ENCODE measurements at places on chromosomes 16 and 17.

- no peak for DNase-seq
Observed at GRCh38 chr17:72249441-72249840, 128.6 kb downstream of the SOX9 start.

DNA sequence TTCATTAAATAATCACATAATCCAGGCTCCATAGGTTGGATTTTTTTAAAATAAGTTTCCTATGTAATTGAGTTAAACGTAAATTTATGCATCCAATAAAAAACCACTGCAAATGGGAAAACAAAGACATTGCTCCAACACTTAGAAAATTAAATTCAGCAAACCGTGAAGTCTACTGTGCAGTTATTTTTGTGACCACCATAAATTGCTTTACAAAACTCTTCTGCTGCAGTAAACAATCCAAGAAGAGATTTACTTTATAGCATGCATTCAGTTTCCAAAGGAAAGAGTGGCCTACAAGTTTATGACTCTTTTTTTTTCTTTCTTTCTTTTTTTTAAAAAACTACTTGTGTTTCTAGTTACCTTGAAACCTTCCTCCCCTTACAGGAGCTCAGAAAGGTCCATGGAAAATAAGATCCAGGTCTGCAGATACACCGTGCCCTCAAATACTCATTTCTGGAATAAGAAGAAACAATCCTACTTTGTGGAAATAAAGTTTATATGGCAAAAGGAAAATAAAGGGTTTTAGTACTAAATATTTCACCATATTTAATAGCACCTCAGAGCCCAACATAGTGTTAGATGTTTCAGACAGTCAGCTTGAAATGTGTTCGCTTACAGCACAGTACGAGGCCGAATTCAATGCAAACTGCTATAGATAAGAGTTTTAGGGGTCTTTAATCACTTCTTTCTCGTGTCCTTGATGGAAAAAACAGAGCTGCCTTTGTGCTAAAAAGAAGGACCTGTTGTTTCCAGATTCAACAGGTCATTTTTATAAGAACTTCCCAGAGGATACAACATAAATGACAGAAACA is 3.2 kb downstream of the HS3ST3A1 start:
- no peak for DNase-seq

GRCh38 chr17:80348551-80349150 is 66.3 kb upstream of the ENDOV start:
- DNase-seq, result no peak

DNA sequence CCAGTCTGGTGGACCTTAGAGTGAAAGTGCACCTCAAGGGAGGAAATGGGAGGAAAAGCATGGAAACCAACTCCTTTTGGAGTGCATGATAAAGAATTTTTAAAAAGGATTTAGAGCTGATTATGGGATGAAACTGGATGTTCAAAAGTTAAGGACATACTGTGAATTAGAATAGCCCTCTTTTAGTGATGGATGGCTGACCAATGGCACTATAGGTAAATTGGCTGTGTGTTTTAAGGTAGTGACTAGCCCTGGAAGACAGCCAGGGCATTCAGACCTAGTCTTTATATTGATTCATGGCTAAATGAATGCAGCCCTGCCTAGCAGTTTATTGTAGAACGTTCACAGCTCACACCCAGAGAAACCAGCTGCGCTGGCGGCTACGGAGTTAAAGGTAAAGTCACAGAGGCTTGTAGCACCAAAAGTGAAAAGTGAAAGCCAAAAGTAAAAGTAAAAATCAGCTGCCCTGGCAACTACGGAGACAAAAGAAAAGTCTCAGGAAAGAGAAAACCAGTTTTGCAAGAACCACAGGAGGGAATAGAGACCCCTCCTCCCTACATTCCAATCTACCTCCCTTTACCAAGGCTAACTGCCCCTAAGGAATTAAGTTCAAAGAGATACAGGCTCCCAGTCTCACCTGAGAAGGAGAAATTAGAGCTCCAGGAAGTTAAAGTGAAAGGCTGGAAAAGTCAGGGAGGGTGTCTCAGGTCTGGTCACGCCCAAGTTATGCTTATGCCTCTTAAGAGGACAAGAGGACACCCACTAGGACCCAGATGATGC is 21.8 kb downstream of the ACSM1 start:
- no peak for DNase-seq

GRCh38 chr16:62977876-62978275 is 941.6 kb upstream of the CDH8 start:
- DNase-seq, result no peak

- DNase-seq, result no peak
Observed at GRCh38 chr17:8473451-8474192, 37.9 kb downstream of the NDEL1 start.

GRCh38 chr17:39196241-39196807 is 1.1 kb downstream of the CACNB1 start:
- DNase-seq, result no peak

- no peak for DNase-seq
Observed at GRCh38 chr17:73290399-73291259, 21.2 kb downstream of the CDC42EP4 start.

DNA sequence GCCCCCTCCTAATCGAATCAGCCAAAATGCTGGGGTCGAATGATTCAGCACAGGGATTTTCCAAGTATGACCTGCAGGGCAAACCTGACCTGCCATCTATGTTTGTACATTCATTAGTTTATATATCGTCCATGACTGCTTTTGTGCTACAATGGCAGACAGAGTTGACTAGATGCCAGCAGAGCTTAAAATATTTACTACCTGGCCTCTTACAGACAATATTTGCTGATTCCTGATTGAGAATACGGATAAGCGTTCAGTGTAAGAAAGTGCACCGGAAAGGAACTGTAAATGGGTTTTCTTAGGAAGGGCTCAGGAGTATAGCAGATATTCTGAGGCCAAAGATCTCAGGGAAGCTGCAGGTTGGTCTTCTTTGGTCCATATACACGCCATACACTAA is 11.7 kb upstream of the TOM1L1 start:
- no peak for DNase-seq

- DNase-seq, result no peak
Observed at GRCh38 chr17:68511254-68511670, 968 bp upstream of the PRKAR1A start.

GRCh38 chr17:31596382-31597323 is 205.2 kb downstream of the RAB11FIP4 start:
- DNase-seq, result no peak

GRCh38 chr16:48310908-48311641 is 63.7 kb upstream of the ABCC11 start:
- DNase-seq, result no peak

GRCh38 chr17:47717261-47717697 is 15.8 kb upstream of the TBX21 start:
- DNase-seq, result no peak

DNA sequence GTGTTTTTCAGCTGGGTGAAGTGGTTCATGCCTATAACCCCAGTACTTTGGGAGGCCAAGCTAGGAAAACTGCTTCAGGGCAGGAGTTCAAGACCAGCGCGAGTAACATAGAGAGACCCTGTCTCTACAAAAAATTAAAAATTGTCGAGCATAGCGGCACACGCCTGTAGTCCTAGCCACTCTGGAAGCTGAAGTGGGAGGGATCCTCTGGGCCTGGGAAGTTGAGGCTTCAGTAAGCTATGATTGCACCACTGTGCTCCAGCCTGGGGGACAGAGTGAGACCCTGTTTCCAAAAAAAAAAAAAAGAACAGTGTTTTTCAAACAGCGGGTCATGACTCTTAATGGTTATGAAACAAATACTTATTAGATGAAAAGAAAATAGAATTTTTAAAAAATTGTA is 2.3 kb upstream of the CYTH1 start:
- no peak for DNase-seq

DNA sequence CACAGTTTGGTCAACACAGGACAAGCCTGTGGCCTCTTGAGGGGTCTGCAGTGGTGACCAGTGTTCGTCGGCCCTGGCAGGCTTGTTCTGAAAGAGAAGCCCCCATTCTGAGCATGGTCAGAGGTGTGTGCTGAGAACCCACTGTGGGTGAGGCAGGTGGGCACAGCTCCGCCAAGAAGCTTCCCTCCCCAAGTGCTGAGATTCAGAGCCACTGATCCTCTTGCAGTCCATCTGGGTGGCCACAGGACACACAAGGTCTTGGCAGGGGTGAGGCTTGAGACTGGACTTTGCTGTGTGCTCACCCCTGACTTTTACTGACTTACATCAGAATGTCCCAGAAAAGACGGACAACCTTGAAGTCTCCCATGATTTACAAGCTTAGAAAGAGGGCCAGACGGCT is 18.7 kb downstream of the MPRIP start:
- no peak for DNase-seq

- no peak for DNase-seq
Observed at GRCh38 chr16:85422632-85423550, 190.2 kb upstream of the GSE1 start.

- no peak for DNase-seq
Observed at GRCh38 chr17:57928928-57929327, 26.3 kb downstream of the CUEDC1 start.

- no peak for DNase-seq
Observed at GRCh38 chr16:89902980-89903379, 15.7 kb upstream of the MC1R start.

DNA sequence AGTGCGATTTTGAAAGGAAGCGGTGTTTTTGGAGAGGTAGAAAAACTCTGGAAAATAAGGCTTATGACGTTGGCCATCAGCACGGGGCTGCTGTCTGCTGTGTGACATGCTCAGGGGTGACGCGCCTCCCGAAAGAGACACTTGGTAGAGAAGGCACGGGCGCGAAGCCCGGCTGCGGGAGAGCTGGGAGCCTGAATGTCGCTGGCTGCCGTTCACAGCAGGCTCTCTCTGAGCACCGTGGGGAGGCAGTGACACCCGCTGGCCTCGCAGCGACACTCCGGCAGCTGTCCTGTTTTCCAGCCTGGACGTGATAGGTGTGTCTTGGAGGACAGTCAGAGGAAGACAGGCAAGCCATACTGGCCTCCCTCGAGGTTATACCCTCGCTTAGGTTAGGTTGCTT is 759.1 kb upstream of the RBFOX1 start:
- DNase-seq, result peak; percentile 73

GRCh38 chr16:15829460-15829859 is 27.4 kb downstream of the MYH11 start:
- no peak for DNase-seq

GRCh38 chr17:29379084-29379991 is 10.8 kb upstream of the TAOK1 start:
- no peak for DNase-seq

- no peak for DNase-seq
Observed at GRCh38 chr17:7839190-7839875, 5.3 kb downstream of the KDM6B start.

DNA sequence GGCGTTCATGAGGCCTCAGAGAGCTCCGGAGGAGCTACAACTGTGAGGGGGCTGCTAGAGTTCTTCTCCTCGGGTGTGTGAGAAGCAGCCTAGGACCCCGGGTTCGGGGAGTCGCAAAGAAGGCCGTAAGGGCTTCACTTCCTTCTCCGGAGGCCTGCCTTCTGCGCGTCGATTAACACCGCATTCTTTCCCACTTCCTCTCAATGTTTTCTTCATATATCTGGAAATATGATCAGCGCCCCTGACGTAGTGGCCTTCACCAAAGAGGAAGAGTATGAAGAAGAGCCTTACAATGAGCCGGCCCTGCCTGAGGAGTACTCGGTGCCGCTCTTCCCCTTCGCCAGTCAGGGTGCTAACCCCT is 449 bp downstream of the SMCR8 start:
- no peak for DNase-seq

DNA sequence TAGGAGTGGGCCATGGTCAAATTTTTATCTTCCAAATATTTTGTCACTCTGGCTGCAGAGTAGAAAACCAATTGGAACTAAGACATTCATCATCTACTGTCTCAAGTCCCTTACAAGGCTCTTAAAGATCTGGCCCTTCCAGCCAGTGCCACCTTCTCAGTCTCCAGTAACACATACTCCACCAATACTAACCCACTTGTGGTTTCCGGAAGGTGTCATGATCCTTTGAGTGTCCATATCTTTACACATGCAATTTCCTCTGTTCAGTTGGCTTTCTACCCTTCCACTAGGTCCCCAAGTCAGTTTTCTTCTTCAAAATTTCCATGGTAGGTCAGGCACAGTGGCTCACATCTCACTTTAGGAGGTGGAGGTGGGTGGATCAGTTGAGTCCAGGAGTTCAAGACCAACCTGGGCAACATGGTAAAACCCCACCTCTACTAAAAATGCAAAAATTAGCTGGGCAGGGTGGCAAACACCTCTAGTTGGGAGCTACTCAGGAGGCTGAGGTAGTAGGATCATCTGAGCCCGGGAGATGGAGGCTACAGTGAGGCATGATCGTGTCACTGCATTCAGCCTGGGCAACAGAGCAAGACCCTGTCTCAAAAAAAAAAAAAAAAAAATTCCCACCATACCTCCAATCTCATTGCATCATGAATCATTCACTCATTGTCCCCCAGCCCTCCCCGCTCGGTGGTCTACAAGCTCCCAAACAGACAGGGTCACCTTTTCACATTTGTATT is 6.0 kb upstream of the GRB2 start:
- DNase-seq, result no peak

- DNase-seq, result no peak
Observed at GRCh38 chr17:28188841-28189263, 130.1 kb upstream of the TMEM97 start.

- peak; percentile 48 for DNase-seq
Observed at GRCh38 chr17:50917418-50917743, 51.2 kb upstream of the TOB1 start.

- no peak for DNase-seq
Observed at GRCh38 chr17:56184650-56185049, 31.4 kb downstream of the ANKFN1 start.

DNA sequence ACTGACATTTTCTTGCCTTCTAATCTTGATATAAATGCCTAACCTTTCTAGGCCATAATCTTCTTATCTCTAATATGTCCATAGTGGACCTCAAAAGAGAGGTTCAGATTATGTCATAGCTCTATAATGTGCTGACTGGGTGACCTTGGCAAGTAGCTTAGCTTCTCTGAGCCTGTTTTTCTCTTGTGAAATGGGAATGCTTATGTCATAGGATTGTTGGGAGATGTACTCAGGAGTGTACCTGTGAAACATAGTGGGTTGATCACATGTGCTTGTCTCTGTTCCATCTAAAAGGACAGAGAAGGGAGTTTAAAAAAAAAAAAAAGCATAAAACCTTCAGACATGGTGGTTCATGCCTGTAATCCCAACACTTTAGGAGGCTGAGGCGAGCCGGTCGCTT is 2.4 kb downstream of the MED9 start:
- DNase-seq, result no peak
